AG04449 (cell line): ENCODE measurements at places on chromosomes 3 and 15.

GRCh38 chr15:91476861-91477260 lies 376.6 kb upstream of the SLCO3A1 start:
- no peak for DNase-seq

- no peak for DNase-seq
These were observed 192.3 kb upstream of the NSMCE3 start for GRCh38 chr15:29461877-29462276.

DNA sequence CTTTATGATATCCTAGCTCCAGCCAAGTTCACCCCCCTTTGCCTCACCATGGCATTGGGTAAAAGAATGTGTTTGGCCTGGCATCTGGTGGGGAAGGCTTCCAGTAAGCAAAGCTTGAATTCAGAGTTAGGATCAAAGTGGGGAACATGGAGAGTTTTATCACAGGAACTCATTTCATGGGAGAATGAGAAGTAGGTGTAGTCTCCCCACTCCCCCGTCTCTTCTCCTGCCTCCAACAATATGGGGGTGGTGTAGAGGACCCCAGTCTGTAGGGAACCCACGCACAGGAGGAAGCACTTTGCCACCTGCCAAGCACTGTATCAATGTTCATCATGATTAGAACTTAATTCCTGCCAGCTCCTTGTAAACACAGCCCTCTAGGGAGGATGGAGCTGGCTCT lies 200.5 kb downstream of the UACA start:
- DNase-seq, result no peak

DNA sequence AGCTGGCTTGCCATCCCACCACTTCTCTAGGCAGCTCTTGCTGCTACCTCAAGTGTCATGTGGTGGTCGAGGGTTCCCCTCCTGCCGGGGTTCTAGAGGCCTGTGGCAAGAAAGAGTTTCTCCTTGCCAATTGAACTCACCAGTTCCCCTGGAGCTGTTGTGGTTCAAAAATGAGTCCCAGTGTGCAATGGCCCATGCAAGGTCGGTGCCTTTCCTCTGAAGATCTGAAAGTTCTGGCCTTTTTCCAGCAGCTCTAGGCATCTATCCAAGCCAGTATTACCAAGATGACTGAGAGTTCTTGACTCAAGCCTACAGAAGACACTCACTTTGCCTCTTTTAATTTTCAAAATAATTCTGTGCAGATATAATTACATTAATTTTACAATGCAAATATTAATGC lies 163.6 kb downstream of the KCNMB2 start:
- DNase-seq, result no peak

GRCh38 chr15:39474657-39475056 lies 106.2 kb upstream of the THBS1 start:
- no peak for DNase-seq

- no peak for DNase-seq
These were observed 1.9 kb downstream of the CSK start for GRCh38 chr15:74783808-74784175.

GRCh38 chr3:143306407-143306806 lies 186.8 kb downstream of the CHST2 start:
- no peak for DNase-seq

DNA sequence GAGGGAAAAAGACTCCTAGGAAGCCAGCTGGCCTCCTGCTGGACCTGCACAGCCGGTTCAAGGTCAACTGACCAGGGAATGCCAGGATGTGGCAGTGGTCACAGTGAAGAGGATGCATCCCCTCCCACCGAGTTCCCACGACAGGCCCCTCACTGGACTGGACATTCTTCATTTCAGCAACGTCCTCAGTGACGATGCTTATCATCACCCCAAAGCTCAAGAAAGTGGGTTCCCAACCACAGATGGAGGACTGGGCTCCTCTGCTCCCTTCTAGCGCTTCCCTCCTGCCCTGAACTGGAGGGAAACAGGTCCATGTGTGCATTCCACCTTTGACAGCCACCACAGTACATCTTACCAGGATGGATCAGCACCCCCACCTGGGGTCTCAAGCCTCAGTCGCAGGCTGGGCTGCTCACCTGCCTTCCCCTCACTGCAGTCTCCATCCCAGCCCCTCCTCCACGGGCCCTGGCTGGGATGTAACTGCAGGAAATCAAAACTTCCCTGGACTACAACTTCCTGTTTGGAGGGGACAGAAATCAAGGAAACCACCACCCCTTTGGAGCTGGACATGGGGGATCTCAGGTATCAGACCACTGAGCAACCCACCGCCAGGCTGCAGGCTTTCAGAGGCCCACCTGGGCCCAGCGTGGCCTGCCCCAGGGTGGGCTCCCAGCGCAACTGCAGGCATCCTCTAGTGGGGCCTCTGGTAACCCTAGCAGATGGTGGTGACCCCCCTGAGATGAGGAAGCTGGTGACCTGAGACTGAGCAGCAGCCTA lies 7.3 kb downstream of the CALML4 start:
- no peak for DNase-seq

- DNase-seq, result no peak
These were observed 134.3 kb downstream of the TIGIT start for GRCh38 chr3:114428044-114428595.

DNA sequence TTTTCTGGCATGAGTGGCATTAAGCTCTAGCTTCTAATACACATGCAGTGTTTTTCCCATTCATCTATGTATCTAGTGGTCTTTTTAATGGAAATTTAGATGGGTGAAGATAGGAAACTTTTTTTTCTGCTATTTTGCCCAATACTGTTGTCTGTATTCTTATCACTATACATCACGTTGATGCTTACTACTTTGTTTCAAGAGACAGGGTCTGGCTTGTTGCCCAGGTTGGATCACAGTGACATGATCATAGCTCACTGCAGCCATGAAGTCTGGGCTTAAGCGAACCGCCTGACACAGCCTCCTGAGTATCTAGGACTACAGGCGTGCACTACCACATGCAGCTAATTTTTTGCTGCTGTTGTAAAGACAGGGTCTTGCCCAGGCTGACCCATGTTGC lies 84.6 kb downstream of the PEAK1 start:
- DNase-seq, result no peak

GRCh38 chr3:94862703-94863102 lies 799.8 kb downstream of the NSUN3 start:
- DNase-seq, result no peak

DNA sequence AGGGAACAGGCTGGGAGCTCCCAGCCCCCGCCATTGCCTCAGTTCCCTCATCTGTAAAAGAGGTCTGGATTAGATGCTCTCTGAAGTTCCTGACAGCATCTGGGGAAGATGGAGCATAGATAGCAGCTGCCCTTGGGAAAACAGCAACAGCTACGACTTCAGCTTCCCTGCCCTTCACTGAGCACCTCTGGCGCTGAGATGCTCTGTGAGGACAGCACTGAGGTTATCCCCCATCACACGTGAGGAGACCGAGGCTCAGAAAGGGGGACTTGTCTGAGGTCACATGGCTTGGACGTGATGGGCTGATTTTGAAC lies 11.1 kb upstream of the RPL29 start:
- no peak for DNase-seq

DNA sequence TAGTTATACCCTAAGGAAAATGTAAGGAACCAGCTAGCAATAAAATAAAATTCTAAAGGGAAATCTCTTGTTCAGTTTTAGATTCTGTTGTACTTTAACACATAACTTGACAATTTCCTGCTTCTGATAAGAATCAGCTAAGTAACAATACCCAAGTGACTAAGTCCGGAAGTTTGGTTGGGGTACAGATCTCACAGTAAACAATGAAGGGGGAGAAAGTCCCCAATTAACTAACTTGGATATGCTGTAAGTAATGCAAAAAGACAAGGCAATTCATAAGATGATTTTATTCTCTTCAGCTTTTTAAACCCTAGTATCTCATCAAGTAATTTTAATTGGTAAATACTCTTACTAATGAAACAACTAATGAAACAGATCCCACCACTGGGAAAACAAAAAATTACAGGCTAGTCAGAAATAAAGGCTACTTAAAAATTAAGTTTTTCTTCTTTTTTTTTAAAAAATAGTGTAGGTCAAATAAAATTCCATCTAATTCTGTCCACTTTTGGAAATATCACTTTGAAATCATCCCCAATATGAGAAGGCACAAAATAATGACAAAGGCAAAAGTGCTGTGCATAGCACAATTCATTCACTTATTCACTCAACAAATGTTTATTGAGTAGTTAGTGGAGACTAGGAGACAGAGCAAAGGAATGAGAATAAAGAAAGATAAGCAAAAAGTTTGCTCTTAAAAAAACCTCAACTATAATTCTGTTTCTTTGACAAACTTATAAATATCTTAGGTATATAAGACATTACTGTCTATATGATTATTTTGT lies 37.8 kb upstream of the IL20RB start:
- DNase-seq, result no peak

DNA sequence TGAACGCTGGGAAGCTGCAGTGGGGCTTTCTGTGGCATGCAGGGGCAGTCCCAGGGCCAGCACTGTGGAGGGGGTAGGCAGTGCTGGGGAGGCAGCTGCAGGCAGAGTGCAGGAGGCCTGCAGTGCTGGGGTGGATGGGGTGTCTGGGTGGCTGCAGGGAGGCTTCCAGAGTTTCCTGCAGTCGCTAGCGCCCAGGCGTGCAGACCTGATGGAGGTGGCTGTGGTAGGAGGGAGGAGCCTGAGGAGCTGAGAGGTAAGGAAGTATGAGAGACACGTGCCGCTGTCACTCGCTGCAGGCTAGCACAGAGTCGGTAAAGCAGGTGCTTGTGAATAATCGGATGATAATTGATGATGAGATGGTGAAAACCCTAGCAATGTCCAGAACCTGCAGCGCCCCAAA lies 16.3 kb downstream of the SYNM start:
- no peak for DNase-seq

- DNase-seq, result peak; percentile 91
These were observed 360.9 kb downstream of the ZNF385D start for GRCh38 chr3:21390136-21390535.

GRCh38 chr3:197000211-197000610 lies 29.4 kb downstream of the MELTF start:
- no peak for DNase-seq

GRCh38 chr15:45666119-45666875 lies 31.5 kb downstream of the SQOR start:
- no peak for DNase-seq

DNA sequence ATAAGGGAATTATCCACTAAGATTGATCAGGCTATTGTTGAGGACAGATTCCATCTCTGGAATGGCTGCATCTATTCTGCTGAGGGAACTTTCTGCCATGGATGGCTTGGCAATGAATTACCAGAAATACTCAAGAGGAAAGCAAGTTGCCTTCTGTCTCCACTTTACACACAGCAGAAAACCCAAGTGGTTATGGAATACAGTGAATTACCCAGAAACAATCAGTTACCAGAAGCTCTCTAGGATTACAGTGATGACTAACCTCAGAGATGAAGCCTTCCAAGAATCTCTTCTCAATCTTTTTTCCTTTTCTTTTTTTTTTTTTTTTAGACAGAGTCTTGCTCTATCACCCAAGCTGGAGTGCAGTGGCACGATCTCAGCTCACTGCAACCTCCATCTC lies 183.3 kb downstream of the WDR76 start:
- DNase-seq, result no peak

GRCh38 chr15:88738796-88739195 lies 64.4 kb upstream of the ACAN start:
- DNase-seq, result peak; percentile 14

DNA sequence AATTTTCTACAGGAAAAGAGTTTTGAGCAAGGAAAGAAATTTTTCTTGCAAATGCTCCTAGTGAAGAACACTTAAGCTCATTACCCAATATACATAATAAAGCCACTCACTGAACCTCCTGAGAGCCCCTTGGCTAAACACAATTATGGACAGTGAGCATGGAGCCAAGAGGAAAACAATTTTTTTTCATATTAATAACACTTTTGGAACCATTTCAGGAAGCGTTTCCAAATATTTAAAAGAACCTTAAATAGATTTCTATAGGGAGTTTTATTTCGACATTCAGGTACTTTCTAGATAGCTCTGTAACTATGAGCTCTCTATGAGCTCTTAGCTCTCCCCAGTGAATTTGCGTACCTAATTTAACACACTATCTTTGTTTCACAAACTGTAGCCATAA lies 581.1 kb downstream of the ZNF385D start:
- DNase-seq, result no peak

DNA sequence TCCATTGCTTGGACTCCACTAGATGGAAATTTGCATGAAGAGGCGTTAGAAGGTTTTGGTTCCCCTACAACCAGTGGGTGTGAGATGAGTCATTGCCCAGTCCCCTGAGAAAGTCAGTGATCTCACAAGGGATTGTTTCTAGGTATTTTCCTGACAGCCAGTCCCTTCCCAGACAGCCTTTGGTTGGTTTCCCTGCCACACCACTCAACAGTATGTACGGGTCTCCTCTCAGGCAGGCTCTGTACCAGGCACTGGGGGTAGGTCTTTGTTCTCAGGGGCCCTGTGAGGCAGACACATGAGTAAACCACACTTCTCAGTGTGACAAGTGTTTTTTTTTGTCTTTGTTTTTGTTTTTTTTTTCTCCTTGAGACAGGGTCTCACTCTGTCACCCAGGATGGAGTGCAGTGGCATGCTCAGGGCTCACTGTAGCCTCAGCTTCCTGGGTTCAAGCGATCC lies 4.0 kb downstream of the LAMP3 start:
- DNase-seq, result no peak

GRCh38 chr3:166519443-166519842 lies 682.2 kb upstream of the BCHE start:
- DNase-seq, result no peak

DNA sequence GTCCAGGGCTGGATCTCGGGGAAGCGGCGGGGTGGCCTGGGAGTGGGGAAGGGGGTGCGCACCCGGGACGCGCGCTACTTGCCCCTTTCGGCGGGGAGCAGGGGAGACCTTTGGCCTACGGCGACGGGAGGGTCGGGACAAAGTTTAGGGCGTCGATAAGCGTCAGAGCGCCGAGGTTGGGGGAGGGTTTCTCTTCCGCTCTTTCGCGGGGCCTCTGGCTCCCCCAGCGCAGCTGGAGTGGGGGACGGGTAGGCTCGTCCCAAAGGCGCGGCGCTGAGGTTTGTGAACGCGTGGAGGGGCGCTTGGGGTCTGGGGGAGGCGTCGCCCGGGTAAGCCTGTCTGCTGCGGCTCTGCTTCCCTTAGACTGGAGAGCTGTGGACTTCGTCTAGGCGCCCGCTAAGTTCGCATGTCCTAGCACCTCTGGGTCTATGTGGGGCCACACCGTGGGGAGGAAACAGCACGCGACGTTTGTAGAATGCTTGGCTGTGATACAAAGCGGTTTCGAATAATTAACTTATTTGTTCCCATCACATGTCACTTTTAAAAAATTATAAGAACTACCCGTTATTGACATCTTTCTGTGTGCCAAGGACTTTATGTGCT lies 527 bp downstream of the B2M start:
- no peak for DNase-seq

GRCh38 chr3:22451501-22451900 lies 700.5 kb upstream of the ZNF385D start:
- DNase-seq, result no peak

DNA sequence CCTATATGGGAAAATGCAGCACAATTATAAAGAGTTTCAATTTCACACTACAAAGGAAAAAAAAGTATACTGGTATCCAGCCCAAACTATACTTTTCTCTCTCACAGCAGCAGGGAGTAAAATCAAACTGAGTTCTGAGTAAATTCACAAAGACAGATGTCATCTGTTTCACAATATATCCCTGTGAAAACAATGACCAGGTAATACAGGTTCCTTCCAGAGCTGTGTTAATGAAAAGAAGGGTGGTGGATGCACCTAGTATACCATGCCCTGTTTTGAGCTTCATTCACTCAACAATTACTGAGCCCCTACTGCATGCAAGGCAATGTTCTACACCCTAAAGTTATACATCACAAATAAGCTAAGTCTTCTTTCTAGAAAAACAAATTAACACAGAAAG lies 108.5 kb downstream of the TJP1 start:
- DNase-seq, result no peak
